Esophagus muscularis mucosa (tissue), 4 donors: ENCODE measurements at places on chromosomes 12 and 14. TPM values are rescaled to one million over a fixed set of nuclear protein-coding genes. Genes with fewer than 3 reads are reported as not detected.

The FAM90A1 gene
- not detected for total RNA-seq

The BTBD6 gene
- 70.6 TPM for total RNA-seq

The CFAP54 gene
- 4.8 TPM for total RNA-seq

The P2RX2 gene
- total RNA-seq: 4.1 TPM

The RPL10L gene
- total RNA-seq: not detected

The DTX1 gene
- 6.1 TPM for total RNA-seq

The NELL2 gene
- total RNA-seq: 0.42 TPM

The RBMS2 gene
- total RNA-seq: 49.4 TPM

The ASPG gene
- total RNA-seq: 0.45 TPM
